ENCODE measurements at places on chromosomes 12 and 14.

- peak; percentile 35 for DNase-seq
Observed at GRCh38 chr12:52258335-52258901, 16.0 kb upstream of the KRT86 start.

DNA sequence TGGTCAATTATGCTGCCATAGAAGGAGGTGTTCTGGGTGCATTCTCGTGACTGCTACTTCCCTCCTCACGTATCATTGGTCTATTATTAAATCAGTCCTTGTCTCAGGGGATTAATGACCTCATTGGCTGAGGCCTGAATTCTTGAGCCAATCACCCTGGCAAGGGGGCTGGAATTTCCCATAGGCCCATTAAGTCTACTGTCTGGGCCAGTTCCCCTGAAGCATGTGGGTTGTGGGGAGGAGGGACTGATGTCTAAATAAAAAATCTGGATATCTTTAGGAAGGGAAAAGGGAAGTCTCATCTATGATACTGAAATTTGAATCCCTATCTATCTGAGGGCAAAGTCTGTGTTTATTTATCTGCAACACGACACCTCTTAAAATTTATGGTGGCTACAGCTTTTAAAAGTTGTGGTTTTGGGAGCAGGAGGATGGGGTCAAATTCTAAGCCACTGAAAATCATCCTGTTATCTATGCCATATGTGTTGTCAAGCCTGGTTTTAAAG lies 71.9 kb downstream of the DYRK2 start:
- DNase-seq = no peak

DNA sequence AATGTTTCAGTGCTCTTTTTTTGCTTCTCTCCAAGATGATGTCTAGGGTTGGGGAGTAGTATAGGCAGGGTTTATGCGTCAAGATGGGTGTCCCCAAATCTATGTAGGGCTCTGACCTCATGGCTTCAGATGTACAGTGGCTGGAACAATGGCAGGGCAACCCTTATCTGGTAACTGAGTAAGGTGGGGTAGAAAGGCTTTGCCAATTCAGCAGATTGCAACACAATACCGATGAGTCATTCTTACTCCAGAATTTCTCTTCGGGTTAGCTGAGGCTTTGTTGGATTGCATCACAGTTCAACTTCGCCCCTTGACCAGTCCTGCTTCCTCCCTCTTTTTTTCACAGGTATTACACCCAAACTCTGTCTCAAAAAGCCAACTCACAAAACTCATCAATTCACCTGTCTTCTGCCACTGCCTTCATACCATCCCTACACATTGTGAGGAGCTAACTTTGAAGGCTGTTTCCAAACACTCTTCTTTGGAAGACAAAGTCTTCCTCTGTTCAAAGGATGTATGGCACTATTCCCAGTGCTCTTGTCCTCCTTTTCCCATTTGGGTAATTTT lies 190.2 kb upstream of the CNOT2 start:
- DNase-seq = peak; percentile 52

DNA sequence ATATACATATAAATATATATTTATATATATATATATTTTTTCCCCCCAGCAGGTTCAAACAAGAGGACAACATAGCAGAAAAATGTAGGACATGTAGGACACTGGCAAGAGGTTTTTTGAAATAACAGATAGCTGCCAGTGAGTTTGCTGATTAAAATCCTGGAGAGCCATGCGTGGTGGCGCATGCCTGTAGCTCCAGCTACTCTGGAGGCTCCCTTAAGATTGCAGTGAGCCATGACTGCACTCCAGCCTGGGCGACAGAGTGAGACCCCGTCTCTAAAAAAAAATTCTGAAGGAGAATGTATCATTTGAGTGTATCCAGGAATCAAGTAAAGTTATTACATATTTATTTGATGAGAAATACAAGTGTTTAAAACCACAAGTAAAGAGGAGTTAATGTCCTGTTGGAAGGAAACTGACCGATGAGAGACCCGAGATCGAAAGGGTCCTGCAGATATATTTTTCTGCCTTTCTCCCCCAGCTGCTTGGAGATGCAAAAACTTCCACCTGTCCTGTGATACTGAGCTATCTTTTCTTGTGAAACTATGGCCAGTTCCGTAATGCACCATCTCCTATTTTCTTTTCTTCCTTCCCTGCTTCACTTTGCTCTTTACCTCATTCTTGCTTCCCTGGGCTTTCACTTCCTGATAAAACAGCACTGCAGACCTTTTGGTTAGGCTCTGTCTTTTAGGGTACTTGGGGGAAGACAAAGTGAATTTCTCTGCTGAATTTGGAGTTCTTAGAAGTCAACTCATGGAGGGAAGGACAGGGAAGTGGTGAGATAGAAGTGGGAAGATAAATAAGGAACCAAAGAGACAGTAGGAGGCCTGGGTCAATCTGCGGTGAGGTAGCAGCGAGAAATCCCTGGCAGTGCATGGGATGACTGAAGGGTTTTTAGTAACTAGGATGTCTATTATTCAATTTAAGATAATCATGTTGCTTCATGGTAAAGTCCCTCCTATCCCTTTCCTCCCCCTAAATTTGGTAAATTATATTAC lies 41.2 kb upstream of the SLC2A13 start:
- no peak for DNase-seq

DNA sequence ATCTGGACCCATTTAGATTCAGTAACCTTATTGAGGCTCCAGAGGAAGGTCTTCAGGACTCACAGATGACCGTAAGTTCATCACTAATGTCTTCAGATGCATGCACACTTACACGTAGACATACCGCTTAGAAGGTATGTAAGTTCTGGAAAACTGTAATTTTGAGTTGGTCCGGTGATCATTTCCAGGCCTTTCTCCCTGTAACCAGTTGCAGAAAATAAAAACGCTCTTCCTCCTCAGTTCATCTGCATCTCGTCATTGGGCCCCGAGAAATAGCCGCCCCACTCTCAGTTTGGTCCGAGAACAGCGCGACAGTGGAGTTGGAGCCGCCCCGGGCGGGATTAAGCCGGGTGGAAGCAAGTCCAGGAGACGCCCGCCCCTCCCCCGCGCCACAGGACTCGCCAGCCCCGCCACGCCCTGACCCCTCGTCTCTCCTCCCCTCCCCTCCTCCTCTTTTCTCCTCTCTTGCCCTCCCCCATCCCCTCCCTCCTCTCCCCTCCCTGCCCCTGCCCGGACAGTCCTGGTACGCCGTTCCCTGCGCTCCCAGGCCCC lies 83.7 kb downstream of the TNFAIP2 start:
- peak; percentile 72 for DNase-seq

DNA sequence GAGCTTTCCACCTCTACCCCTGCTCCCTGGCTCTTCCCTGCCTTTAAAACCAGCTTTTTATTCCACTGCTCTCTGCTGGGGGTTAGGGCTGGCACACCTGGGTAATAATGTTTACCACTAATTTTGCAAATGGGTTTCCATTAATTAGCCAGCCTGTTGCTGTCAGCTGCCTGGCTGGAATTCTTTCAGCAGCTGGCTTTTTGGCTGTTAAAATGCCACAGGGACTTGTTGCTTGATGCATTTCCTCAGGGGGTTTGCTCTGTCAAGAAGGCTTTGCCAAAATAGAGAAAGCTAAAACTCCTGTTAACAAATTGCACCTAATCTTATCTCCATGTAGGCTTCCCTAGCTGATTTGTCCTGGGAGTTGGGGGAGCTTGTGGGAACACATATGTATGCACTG lies 51.8 kb upstream of the PSMC1 start:
- no peak for DNase-seq

- DNase-seq = no peak
Observed at GRCh38 chr14:103890821-103891666, 37.2 kb upstream of the TDRD9 start.

GRCh38 chr12:79532907-79533288 lies 157.9 kb downstream of the PAWR start:
- no peak for DNase-seq

- no peak for DNase-seq
Observed at GRCh38 chr12:19794116-19794515, 354.8 kb downstream of the AEBP2 start.

- no peak for DNase-seq
Observed at GRCh38 chr12:54350743-54351142, 13.5 kb downstream of the GPR84 start.
